ENCODE measurements at places on chromosomes 1 and 21. TPM values are rescaled to one million over a fixed set of nuclear protein-coding genes. Genes with fewer than 3 reads are reported as not detected.

Gene CIART
- 11.7 TPM for polyA plus RNA-seq

Gene RPTN
- polyA plus RNA-seq = not detected

Gene PIK3C2B
- polyA plus RNA-seq = 1.9 TPM

GRCh38 chr1:228986093-228986904 is 251.0 kb downstream of the RHOU start:
- H3K4me3 ChIP-seq = no peak overlapping the region
- peaks cover 20% of the 10 kb centered on the region for H3K4me1 ChIP-seq
- H3K36me3 ChIP-seq = no peaks in the 10 kb centered on the region
- no peaks in the 10 kb centered on the region for H3K27me3 ChIP-seq
- H3K27ac ChIP-seq = no peak overlapping the region

DNA sequence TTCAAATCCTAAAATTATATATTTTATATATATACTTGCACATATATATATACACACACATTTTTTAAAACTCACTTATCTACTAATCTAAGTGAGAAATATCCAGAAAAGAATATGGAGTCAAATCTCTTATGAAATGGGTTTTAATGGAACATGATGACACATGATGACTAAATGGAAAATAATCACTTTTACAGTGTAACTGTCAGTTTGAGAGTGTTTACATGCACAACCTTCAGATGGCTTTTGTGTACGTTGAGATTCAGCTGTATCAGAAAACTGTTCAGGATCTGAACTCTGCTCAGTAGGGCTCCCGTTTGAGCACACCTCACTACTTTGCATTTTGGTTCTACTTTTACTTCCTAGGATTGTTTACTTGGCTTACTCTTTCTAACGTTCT is 189.8 kb downstream of the DNAH14 start:
- no peaks in the 10 kb centered on the region for H3K27me3 ChIP-seq
- no peak overlapping the region for H3K4me3 ChIP-seq
- DNase-seq = no peak
- H3K4me1 ChIP-seq = no peaks in the 10 kb centered on the region
- H3K36me3 ChIP-seq = no peaks in the 10 kb centered on the region
